ENCODE measurements at places on chromosomes 4 and X. TPM values are rescaled to one million over a fixed set of nuclear protein-coding genes. Genes with fewer than 3 reads are reported as not detected.

MAP3K15 gene
- total RNA-seq = not detected

CT45A5 gene
- not detected for total RNA-seq

FAM114A1 gene
- total RNA-seq = 14.8 TPM

SLC26A1 gene
- total RNA-seq = not detected

TACR3 gene
- not detected for total RNA-seq

DUSP9 gene
- 0.10 TPM for total RNA-seq

MXRA5 gene
- total RNA-seq = 1.7 TPM

- DNase-seq = no peak
Observed at GRCh38 chrX:120316587-120317283, 5.5 kb upstream of the TMEM255A start.

DNA sequence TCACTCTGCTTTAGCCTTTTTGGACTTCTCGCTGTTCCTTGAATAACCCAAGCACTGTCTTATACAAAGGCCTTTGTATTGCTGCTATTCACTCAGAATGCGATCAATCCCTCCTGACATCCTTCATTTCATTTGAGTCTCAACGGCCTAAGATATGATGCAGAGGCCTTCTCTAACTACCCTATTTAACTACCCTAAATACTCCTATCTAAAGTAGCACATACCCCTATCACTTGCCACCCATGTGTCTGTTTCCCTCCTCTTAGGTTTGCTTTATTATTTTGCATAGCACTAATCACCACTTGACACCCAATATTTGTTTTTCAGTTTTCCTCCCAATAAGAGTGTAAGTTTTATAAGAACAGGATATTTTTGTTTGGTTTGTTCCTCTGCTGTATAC lies 42.3 kb upstream of the ACSL4 start:
- no peak for DNase-seq

DNA sequence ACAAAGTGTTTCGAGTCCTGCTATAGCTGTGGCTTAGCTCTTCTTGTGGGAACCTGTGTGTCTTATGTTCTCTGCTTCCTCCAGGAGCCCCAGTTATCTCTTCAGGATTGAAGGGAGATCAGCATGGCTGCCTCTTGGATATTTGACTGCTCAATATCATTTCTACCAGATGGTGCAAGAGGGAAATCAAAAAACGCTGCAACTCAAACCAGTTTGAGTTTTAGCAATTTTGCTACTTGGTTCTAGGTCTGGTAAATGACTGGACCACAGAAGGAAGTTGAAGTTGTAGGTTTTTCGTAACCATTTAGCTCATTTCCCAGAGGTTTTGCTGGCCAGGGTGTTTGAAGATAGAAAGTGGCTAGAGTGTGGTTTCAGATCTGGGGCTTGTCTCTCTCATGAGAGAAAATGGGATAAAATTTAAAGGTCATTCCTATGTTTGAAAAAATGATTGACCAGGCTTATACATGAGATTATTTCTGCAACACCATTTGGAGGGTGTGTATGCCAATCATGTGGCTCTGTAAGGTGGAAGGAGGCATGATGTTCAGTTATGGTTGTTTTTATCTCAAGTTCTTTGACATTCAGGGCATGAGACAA lies 210.4 kb downstream of the SPRY1 start:
- DNase-seq = no peak

DNA sequence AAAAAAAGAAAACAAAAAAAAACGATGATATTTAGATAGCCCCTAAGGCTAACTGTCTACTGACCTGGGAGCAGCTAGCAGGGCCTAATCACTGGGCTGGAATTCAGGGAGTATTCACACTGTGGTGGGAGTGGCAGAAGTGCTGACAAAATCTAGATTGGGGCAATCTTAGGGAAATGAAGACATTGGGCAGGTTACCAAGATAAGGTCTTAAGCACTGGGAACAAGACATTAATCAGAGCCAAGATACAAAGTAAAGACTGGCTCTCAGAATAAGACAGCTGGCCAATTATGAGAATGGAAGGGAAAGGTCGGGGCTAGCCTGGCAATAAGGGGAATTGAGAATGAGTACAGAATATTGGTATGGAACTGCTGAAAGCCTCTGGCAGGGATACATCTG lies 100.2 kb upstream of the GRIA3 start:
- no peak for DNase-seq

DNA sequence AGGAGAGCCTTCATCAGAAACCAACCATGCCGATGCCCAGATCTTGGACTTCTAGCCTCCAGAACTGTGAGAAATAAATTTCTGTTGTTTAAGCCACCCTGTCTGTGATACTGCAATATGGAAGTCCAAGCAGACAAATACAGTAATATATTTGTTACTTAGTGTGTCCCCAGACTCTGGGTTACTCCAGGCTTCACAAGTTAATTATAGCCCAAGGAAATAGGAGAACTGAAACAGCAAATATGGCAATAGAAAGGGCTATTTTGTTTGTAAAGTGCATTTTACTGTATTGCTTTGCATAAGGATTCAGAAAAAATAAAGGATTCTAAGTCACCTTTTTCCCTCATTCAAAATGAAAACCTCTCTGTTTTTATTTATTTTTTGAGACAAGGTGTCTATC lies 15.7 kb downstream of the TIGD4 start:
- no peak for DNase-seq

- no peak for DNase-seq
Observed at GRCh38 chrX:132694382-132694781, 205.5 kb upstream of the MBNL3 start.

DNA sequence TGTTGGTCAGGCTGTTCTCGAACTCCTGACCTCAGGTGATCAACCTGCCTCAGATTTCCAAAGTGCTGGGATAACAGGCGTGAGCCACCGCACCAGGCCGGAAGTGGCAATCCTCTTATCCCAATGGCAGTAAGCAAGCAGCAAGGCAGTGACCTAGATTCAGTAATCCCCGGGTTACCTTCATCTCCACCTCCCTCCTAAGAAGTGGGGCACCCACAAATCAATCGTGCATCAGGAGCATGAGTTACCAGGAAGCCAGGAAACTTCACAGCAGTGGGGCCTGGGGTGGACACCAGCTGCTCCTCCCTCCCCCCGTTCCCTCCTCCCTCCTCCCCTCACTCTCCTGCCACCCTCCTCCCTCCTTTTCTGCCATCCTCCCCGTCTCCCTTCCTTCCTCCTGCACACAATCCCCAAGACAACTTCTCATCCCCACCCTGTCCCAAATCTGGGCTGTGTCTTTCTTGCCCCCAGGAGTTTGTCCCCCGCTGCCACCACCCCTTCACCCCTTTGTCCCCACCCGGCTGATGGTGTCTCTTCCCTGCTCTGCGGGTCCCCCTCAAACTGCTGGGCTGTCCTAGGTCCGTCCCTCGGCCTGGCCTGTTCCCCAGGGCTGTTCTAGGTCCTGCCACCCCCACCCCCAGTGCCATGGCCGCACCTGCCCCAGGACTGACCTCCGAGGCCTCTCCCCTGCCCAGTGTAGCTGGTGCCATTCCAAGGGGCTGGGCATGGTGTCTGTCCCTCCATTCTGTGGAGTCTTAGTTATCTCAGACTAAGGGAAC lies 2.2 kb downstream of the PDE6B start:
- DNase-seq = peak; percentile 11

DNA sequence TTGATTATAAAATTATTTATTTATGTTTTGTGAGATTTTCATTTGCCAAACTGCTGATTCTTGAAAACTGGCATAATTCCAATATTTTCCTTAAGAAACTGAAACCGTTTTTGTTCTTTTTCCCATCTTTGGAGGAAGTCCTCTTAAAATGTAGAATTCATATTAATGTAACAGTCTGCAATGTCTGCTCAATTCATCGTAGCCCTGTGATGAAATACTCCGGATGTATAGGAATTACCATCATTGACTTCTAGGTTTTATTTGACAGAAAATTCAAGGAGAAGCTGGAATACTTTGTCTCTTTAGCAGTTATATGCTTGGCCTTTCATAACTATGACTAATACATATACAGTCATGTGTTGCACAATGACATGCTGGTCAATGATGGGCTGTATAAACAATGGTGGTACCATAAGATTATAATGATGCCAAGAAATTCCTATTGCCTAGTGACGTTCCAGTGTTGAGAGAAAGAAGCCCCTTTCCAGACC lies 185.0 kb upstream of the GPRIN3 start:
- DNase-seq = no peak

DNA sequence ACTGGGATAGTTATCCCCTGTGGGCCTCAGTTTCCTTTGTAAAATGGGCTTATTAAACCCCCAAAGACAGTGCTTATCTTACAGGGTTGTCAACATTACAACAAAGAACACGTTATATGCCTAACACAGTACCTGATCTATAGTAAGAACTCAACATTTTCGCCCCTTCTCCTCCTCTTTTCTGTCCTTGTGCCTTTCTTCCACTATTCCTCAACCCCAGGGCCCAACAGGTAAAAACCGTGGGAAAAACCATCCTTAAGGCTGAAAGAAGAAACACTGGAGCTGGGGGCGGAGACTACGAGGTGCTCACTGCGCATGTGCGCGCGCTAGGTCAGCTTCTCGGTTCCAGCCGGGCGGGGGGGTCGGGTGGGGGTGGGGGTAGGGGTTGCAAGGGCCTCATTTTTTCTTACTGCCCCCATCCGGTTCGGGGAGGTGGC lies 426 bp upstream of the XIAP start:
- DNase-seq = peak; percentile 83

DNA sequence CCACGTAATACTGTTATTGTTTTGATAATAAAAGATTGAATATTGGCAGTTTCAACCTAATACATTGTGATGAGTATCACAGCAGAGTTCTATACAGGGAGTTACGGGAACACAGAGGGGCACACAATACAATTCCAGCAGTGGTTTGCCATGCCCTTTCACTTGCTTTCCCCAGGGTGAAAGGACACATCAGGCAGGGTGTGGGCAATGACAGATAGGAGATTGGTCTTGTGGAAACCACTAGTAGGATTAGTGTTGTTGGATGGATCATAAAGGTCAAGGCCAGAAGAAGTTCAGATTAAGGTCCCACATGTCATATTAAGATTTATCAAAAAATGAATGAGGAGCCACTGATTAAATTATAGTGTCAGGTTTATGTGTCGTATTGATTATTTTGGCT lies 8.1 kb downstream of the HSD17B11 start:
- no peak for DNase-seq

- no peak for DNase-seq
Observed at GRCh38 chrX:45138525-45138924, 62.2 kb downstream of the DIPK2B start.

- DNase-seq = no peak
Observed at GRCh38 chr4:110155654-110156053, 42.8 kb downstream of the ELOVL6 start.

GRCh38 chrX:39905946-39906345 lies 191.8 kb downstream of the BCOR start:
- DNase-seq = no peak

DNA sequence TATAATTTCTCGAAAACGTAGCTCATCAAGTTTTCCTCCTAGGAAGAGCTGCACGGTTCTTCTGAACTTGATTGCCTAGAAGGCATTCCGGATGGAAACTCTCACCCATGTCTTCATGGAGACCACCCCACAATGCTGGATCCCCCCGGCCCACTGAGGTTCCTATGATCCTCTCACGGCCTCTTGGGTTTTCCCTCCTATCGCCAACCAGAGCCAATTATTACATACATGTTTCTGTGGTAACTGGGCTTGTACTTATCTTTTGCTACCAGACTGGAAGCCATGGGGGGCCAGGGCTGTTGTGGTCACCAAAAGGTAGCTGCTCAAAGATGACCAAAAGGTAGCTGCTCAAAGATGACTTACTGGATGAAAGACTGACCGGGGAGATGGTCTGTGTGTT lies 131.5 kb downstream of the AFAP1 start:
- no peak for DNase-seq

GRCh38 chr4:70559211-70559830 lies 32.7 kb upstream of the AMBN start:
- no peak for DNase-seq

- no peak for DNase-seq
Observed at GRCh38 chrX:45322820-45323219, 122.1 kb upstream of the DIPK2B start.

- no peak for DNase-seq
Observed at GRCh38 chr4:71814433-71814832, 30.6 kb upstream of the GC start.

GRCh38 chr4:164023214-164023613 lies 528.7 kb downstream of the TMA16 start:
- DNase-seq = no peak

DNA sequence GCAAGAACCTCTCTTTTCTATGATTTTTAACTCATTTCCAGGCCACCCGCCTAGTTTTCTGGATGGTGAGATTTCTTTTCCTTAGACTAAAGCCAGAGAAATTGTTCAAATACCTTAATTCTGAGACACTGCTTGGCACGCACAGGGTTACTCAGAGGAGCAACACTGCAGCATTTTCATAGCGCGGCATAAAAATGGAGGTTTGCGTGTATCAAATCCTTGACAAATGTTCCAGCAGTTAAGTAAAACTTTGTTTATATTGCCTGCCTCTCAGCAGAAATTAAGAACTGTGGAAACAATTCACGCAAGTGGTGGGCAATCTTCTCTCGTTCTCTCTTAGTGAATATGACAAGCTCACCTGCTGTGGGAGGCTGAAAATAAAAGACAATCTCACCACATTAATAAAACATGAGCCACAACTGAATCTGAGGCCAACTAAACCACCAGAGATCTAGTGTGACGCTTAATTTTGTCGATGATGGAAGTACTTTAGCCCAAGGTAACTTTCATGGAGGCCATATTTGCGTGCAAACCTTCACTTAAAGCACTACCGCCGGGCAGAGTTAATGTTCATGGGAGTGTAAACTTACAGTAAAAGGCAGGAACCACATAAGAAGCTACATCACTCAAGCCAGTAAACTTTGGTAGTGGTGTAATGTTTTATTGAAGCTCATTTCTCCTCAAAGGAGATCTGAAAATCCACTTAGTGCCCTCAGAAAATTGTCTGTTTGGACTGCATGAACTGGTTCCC lies 894.8 kb upstream of the EPHA5 start:
- no peak for DNase-seq

Measured in left ventricle myocardium superior (tissue), 1 donor.